ENCODE measurements at places on chromosomes 12 and 14.

DNA sequence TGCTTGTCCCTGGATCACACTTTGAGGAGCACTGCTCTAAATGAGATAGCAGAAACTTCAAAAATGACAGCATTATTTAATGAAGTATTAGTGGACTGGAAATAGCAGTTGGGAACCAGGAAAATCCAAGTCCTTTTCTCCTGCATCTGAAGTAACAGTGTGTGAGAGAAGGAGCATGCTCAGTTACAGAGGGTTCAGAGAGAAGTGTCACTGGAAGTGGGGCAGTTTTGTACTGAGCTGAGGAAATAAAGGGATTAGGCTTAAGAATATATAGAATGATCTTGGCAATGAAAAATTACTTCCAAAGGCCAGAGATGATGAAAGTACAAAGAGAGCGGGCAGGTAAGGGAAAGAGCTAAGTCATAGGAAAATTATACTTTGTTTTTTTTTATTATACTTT, 130.9 kb downstream of the MIPOL1 start:
- no peak for DNase-seq

- DNase-seq, result no peak
Observed at GRCh38 chr14:56617084-56617483, 37.5 kb downstream of the TMEM260 start.

GRCh38 chr14:65131301-65131701, 29.0 kb upstream of the MAX start:
- no peak for DNase-seq

- no peak for DNase-seq
Observed at GRCh38 chr14:99199846-99200653, 71.9 kb downstream of the BCL11B start.

DNA sequence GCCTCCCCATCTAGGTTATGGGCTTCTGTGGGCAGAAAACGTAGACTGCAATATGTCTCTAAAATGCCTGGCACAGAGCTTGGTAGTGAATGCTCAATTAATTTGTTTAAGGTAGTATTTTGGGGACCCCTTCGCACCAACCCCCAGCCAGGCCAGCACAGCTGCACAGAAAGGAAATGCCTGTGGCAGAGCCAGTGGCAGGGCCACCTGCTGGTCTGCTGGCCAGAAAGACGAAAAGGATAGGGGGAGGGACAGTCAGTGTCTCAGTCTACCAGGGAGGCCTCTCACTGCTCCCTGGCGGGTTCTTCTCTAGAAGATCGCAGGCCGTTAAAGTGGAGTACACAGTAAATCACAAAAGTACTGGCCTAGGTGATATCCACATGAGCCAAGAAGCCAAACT, 3.5 kb downstream of the RAB15 start:
- DNase-seq, result no peak

- no peak for DNase-seq
Observed at GRCh38 chr12:21172079-21172478, 41.1 kb downstream of the SLCO1B1 start.

DNA sequence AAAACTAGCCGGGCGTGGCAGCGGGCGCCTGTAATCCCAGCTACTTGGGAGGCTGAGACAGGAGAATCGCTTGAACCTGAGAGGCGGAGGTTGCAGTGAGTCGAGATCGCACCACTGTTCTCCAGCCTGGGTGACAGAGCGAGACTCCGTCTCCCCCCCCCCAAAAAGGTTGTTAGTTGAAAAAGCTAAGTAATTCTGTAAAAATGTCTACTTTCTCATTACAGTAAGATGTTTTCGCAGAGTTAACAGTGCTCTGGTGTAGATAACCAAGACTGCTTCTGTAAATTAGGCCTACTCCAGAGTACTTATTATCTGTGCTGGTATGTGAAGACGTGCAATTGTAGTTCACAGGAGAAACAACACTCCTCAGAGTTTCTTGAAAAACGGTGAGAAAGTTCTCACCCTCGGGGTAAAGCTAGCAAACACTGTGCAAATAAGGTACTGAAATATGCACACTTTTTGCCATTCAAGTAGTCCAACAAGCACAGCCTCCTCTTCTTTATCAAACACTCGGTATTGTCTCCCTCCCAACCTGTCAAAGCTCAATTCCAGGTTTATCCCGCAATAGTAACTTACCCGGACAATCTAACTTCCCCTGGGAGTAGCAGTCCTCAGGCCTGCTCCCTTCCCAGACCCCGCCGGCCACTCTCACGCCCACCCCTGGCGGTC, 974 bp downstream of the BTBD7 start:
- DNase-seq, result no peak

DNA sequence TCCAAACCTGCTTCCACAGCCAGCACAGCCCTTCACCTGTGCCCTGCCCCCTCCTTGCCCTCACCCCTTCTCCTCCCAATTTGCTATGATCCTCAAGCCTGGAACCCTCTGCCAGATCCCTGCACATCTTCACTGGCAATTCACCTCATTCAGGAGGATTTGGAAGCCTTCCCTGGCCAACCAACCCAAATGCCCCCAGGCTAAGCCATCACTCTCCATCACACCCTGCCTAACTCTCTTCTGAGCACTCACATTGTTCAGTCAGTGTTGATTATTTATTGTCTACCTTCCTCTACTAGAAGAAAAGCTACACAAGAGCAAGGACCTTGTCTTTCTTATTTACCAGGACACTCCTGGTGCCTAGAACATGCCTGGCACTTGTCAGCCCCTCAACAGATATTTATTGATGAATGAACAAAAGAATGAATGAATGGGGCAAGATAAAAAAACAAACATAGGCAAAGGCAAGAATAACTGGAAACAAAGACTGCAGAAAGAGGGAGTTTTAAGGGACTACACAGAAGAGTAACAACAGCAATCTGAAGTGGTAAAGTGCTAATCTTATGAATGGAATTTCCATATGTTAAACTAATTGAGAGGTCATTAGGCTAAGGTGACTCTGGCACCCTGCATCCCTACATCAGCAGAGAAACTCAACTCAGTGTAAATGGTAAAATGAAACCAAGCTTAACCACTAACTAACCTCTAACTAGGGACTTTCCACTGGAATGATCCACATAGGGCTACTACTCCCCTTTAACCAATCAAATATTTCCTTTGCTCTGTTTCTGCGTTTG, 33.4 kb downstream of the TMTC1 start:
- no peak for DNase-seq

- no peak for DNase-seq
Observed at GRCh38 chr12:111412007-111412829, 6.5 kb downstream of the SH2B3 start.

- no peak for DNase-seq
Observed at GRCh38 chr12:110171186-110171538, 47.0 kb downstream of the IFT81 start.

DNA sequence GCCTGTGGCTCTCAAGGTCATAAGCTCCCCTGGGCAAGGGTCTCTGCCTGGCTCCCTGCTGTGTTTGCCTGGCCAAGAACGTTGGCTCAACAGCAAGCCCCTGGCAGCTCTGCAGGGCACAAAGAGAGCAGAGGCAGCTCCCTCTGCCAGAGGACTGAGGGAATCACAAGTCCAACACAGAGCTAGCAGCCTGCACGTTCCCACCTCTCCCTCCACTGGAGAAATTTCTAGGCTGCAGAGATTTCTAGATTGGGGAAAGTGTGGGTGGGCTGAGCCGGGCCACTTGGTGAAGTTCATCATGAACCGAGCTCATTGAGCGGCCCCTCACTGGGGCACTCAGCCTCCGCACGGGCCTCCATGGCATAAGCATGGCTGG, 19.8 kb downstream of the ZFYVE21 start:
- no peak for DNase-seq

DNA sequence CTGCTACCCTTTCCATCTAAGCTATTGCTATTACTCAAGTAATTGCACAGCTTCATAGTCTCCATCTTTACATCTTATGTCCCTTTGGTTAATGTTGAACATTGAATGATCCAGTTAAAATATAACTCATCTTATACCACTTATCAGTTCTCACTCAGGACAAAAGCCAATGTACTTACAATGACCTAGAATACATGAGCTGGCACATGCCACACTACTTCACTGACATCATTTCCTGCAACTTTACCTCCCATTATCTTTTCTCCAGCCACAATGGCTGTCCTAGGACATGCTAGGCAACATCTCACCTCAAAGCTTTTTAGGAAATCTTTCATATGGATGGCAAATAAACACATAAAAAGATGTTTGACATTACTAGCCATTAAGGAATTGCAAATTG, 309.2 kb downstream of the FOXG1 start:
- DNase-seq, result no peak

- no peak for DNase-seq
Observed at GRCh38 chr14:72243309-72244293, 311.4 kb downstream of the RGS6 start.

DNA sequence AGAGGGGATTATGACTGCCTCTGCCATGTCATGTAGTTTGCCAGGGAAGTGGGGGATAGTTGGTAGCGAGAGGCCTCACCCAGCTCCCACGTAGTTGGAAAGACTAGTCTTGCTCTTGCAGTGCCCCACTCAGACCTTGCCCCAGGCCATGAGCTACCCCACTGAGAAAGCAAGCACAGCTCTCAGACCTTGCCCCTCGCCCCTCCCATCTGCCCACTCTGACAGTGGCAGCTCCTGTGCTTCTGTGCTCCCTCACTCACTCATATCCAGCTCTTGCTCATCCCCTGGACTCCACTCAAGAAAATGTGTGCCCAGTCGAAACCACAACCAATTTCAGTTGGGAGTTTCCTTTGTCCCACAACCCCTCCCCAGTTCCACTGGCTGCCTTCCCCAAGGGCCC, 55.5 kb upstream of the BDKRB2 start:
- DNase-seq, result no peak

DNA sequence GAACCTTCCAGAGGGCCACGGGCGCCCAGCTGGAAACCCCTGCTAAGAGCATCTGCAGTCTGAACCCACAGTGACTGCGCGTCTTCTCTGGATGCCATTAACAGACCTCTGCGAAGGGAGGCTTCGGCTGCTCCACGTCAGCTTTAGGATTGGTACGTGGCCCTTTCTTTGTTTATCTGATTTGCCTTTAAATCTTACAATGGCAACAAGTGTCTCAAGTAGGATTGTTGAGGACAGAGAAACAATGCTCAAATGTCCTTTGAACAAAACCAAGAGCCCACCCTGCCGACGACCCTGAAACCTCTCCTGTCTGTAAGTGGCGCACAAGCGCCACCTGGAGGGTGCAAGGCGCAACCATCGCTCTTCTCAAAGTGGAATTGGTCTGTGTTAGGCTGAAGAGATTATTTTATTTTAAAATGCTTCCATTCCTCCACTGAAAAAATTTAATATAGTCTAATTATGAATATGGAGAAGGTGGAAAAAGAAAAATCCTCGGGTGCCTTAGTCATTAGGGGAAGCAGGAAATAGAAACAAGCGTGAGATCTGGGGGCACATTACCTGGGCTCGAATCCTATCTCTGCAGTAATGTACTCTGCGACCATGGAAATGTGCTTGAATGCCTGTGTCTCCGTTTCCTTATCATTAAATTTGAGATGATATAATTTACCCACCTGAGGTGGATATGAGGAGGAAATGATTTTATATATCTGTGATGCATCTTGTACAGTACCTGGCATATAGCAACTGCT, 82.6 kb upstream of the PTPRB start:
- DNase-seq, result peak; percentile 0

DNA sequence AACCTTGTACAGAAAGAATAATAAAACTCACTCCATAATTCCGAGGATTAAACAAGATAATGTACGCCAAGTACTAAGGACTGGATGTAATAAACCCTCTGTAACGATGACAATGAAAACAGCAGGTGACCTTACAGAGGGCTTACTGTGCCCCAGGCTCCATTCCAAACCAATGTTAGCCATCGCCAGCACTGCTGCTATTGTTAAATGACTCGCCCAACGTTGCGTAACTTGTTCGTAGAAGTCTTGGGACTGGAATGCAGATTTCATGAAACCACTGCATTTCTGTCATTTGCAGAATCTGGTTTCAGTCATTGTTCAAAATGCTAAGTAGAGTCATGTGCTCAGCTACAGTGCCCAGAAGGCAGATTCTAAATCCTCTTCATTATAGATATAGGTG, 728 bp upstream of the STON2 start:
- DNase-seq, result peak; percentile 25

DNA sequence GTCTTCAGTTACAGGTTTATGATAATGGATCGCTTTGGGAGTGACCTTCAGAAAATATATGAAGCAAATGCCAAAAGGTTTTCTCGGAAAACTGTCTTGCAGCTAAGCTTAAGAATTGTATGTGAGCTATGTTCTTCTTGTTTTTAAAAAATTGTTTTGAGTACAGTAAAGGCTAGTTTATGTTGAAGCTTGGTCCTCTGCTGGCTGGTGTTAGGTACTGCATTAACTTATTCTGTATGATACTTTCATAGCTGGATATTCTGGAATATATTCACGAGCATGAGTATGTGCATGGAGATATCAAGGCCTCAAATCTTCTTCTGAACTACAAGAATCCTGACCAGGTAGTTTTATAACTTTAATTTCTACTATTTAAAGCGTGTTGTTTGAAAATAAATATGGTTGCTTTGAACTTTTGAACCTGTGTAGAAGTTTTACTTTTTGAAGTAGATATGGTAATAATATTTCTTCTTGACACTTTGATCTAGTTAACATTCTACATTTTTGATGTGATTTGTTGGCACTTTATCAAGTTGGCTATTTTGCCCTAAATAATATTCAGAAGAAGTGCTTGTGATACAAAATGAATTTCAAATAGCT, 55.7 kb downstream of the VRK1 start:
- DNase-seq, result peak; percentile 24

- DNase-seq, result no peak
Observed at GRCh38 chr12:93946542-93947150, 201.7 kb upstream of the PLXNC1 start.

GRCh38 chr12:117489671-117490070, 128.2 kb upstream of the NOS1 start:
- no peak for DNase-seq

- no peak for DNase-seq
Observed at GRCh38 chr14:36657399-36658122, 4.1 kb upstream of the PAX9 start.

GRCh38 chr12:25322351-25322750, 71.6 kb upstream of the KRAS start:
- no peak for DNase-seq

Data from amniotic stem cell (primary cell).